ENCODE measurements at places on chromosomes 5 and 9.

DNA sequence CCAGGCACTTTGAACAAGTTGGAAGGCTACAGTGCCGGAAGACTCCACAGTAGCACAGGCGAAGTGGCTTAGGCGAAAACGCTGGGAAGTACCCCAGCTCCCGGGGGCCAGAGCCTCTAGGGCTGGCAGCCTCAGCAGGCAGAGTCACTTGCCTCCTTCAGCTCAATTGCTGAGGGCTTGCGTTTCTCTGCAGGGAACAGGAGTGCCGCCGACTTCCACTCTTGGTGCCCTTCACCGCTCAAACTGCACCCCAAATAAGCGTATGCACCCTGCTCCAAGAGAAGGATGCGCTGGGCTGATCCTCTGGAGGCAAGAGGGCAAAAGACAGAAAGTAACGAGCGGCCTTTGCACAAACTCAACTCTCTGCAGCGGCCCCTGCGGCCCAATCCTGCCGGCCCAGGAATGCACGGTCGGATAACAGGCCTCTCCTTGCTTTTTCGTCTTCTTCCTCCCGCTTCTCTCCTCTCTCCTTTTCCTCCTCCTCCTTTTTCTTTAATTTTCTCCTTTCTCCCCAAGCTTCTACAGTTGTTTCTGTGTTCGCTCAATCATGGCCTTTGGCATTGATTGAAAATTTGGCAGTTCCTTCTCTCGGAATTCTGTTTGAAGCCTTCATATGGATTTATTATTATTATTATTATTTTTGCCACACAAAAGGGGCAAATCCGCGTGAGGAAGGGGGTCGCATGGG, 1.1 kb upstream of the S1PR3 start:
- H3K4me1 ChIP-seq: peaks cover 19% of the 10 kb centered on the region
- no peak overlapping the region for H3K27ac ChIP-seq
- H3K36me3 ChIP-seq: no peaks in the 10 kb centered on the region

- DNase-seq: no peak
- no peak overlapping the region for H3K27ac ChIP-seq
- no peaks in the 10 kb centered on the region for H3K27me3 ChIP-seq
- H3K4me3 ChIP-seq: no peak overlapping the region
- no peaks in the 10 kb centered on the region for H3K36me3 ChIP-seq
Observed at GRCh38 chr5:164578911-164579310, 1073.5 kb downstream of the MAT2B start.

- no peak overlapping the region for H3K4me3 ChIP-seq
- H3K27me3 ChIP-seq: peaks cover 3% of the 10 kb centered on the region
- H3K4me1 ChIP-seq: no peaks in the 10 kb centered on the region
- H3K36me3 ChIP-seq: no peaks in the 10 kb centered on the region
Observed at GRCh38 chr9:129542741-129543140, 78.2 kb downstream of the C9orf50 start.

DNA sequence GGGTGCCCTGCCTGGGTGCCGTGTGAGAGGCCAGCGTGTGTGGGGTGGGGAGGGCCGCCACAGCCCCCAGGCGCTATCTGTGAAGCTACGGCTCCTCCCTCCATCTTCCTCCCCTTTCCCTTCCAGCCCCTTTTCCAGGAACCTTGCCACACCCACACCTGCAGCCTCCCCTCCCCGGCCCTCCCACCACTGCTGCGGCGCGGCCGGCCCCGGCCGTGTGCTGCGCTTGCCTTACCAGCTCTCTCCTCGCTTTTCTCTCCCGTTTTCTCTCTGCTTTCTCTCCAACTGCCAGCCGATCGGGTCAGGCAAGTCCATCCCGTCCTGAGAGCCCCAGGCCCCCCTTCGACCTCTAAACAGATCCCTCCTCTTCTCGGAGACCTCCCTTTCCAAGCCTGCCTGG, 21.4 kb downstream of the GOLGA2 start:
- H3K4me3 ChIP-seq: no peak overlapping the region
- peaks cover 11% of the 10 kb centered on the region for H3K36me3 ChIP-seq
- peaks cover 10% of the 10 kb centered on the region for H3K4me1 ChIP-seq
- H3K27ac ChIP-seq: no peak overlapping the region

- H3K27ac ChIP-seq: no peak overlapping the region
- H3K36me3 ChIP-seq: no peaks in the 10 kb centered on the region
- no peaks in the 10 kb centered on the region for H3K27me3 ChIP-seq
- no peak overlapping the region for H3K4me3 ChIP-seq
Observed at GRCh38 chr9:16312962-16313546, 557.4 kb downstream of the BNC2 start.

DNA sequence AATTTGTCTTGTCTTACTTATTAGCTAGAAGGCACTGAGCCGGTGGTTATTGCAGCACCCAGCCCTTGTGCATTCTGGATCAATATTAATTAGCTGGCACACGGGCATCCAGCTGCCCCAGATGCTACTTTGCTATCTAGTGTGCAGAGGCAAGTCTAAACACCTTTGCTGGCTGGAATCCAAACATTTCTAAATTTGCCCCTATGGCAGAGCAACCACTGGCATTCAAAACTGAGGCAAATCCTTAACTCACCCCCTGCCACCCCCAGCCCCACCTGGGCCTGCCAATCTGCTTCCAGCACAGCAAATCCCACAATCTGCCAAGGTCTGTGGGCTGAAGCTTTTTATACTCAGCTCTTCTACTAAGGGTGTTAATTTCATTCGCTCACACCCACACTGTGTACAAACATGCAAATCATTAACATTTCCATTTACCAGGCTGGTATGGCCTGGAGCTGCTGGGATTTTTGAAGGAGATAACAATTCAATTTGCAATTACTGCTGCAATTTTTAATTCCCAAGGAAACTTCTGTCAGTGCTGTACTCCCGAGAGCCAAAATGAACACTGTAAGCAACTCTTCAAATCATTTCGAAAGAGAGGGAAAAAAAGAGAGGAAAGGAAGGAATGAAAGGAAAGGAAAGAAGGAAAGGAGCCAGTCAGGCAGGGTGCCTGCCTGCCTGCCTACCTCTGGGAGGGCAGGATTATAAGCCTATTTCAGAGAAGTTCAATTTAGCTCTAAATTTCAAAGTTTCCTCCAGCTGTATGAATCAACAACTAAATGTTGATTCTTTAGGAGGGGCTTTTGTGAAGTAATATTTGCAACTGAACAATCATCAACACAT, 35.5 kb downstream of the RAPGEF1 start:
- peak overlapping the region; percentile 28 for H3K27ac ChIP-seq
- no peak for DNase-seq
- H3K36me3 ChIP-seq: no peaks in the 10 kb centered on the region
- H3K4me1 ChIP-seq: peaks cover 82% of the 10 kb centered on the region

DNA sequence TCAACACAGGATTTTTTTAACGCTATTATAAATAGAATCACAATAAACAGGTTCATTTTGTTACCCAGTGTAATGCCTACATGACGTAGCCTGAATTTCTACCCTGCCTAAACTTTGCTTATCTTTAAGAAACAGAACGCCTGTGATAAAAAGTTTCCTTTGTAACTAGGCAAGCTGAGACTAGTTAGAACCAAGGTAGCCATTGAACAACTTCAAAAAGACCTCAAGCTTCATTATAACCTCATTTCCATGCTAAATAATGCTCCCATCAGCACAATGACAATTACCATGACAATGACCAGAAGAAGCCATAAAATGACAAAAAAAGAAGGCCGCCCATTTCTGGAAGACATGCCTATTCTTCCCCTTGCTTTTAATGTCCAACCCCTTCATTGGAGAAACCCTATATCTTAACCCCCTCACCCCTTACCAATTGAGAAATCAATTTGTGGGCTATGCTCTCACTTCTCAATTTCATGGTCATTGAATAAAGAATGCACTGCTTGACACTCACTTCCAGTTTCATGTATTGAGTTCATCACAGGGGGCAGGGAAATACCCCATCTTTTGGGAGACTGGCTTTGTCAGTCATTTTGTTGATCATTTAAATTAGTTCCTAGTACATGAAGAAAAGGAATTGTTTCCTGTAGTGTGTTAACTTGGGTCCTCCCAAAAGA, 276.8 kb downstream of the MCTP1 start:
- no peak for DNase-seq
- H3K36me3 ChIP-seq: no peaks in the 10 kb centered on the region
- H3K27ac ChIP-seq: no peak overlapping the region
- H3K4me3 ChIP-seq: no peak overlapping the region

DNA sequence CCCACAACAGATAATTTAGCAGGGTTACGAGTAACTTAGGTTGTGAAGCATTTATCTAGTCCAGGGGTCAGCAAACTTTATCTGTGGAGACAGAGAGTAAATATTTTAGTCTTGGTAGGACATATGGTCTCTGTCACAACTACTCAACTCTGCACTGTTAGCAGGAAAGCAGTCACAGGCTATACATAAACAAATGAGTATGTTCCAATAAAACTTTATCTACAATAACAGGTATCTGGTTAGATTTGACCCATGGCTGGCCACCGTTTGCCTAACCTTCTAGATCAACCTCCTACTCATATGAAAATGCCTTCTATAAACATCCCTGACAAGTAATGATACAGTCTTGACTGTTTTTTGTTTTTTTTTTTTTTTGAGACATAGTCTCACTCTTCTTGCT, 13.0 kb upstream of the HK3 start:
- H3K4me3 ChIP-seq: no peak overlapping the region
- H3K27me3 ChIP-seq: no peaks in the 10 kb centered on the region
- no peak for DNase-seq
- H3K36me3 ChIP-seq: peaks cover 21% of the 10 kb centered on the region

DNA sequence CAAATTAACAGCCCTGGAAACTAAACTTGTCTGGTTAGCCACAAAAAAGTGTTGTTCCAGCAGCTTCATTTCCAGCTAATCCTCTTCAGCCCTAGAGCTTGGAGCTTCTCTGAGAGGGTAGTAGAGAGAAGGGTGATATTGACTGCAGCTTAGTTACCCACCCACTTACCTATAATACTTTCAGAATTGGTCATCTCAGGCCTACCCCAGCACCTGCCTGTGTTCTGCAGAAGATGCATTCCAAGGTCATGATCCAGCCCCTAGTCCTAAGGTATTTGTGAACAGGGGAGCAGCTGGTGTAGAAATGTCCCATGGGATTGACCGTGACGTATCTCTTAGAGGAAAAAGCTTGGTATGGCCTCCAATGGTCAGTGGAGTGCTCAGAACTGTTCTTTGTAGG, 289.0 kb downstream of the NR3C1 start:
- DNase-seq: no peak
- H3K27me3 ChIP-seq: no peaks in the 10 kb centered on the region
- H3K36me3 ChIP-seq: no peaks in the 10 kb centered on the region
- H3K4me1 ChIP-seq: peaks cover 14% of the 10 kb centered on the region

DNA sequence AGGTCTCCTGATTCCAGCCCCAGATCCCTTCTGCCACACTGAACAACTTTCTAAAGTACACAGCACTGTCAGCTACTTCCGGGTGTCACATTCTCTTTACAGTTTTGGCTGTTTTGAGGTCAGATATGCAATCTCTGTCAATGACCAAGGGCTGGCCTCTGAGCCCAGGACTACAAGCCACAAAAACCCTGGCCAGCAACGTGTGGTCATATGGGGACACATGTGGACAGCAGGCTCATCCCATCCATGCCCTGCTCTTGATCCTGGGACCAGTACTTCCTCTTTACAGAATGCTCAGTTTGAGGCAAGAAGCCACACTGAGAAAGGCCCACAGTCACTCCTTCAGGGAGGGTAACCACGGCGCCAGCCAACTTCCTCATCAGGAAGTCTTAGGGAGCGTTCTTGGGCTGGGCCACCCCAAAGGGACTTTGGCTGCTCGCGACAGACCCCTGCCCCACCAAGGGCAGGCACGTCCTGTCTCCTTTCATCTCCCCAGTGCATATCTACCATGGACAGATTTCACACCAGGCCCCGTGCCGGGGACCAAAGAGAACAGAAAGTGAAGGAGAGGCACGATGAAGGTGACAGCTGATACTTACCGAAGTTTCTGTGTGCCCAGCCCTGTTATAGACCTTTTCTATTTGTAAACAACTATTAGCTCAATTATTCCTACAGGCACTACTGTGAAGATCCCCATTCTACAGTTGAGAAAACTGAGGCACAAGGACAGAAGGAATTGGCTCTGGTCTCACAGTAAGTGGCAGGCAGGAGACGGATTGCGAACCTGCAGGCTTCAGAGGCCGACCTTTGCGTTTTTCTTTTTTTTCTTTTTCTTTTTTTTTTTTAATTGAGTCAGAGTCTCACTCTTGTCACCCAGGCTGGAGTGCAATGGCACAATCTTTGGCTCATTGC, 37.3 kb downstream of the STK10 start:
- H3K27me3 ChIP-seq: no peaks in the 10 kb centered on the region
- H3K36me3 ChIP-seq: peaks cover 73% of the 10 kb centered on the region
- peak overlapping the region; percentile 19 for H3K4me3 ChIP-seq
- peak overlapping the region; percentile 61 for H3K27ac ChIP-seq
- H3K4me1 ChIP-seq: peaks cover 43% of the 10 kb centered on the region

DNA sequence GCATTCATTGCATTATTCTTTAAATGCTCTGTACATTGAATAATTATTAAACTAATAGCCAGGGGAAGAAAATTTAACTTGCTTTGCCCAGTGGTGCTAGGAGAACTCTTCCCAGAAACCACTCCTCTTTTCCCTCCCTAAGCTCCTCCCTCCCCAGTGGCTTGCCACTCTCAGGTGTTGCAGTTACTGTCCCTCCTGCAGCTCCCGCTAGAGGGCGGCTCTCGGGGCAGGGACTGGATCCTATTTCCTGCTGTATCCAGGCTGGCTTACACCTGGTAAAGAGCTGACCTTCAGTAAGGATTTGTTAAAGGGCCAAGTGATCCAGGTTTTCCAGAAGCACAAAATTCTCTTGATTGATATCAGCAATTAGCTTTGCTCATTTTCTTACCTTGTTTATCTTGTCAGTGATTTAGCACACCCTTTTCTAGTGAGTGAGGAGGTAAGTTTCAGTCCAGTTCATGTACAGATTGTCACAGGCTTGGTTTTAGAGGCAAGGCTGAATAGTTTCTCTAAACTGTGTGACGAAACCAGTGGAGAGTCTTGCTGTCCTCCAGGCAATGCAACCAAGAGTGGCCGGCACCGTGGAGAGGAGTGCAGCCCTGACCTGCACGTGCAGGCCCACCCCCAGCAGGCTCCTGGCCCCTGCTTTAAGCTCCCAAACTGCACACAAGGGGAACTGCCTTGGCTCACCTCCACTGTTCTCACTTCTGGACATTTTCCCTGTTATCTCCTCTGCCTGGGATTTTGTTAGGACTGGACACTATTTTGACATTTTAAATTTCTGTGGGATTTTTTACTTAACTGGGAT, 423.8 kb downstream of the SPOCK1 start:
- DNase-seq: no peak
- H3K36me3 ChIP-seq: no peaks in the 10 kb centered on the region
- H3K4me3 ChIP-seq: no peak overlapping the region
- H3K27me3 ChIP-seq: no peaks in the 10 kb centered on the region
- H3K27ac ChIP-seq: no peak overlapping the region

GRCh38 chr9:92680166-92681119, 10.5 kb upstream of the IPPK start:
- no peaks in the 10 kb centered on the region for H3K36me3 ChIP-seq
- no peak for DNase-seq
- no peak overlapping the region for H3K4me3 ChIP-seq
- H3K27me3 ChIP-seq: no peaks in the 10 kb centered on the region

- DNase-seq: no peak
- peaks cover 8% of the 10 kb centered on the region for H3K27me3 ChIP-seq
- H3K36me3 ChIP-seq: no peaks in the 10 kb centered on the region
- no peak overlapping the region for H3K27ac ChIP-seq
- no peaks in the 10 kb centered on the region for H3K4me1 ChIP-seq
Observed at GRCh38 chr9:97768746-97769145, 71.6 kb upstream of the XPA start.
